ENCODE measurements at places on chromosomes 13 and 19.

DNA sequence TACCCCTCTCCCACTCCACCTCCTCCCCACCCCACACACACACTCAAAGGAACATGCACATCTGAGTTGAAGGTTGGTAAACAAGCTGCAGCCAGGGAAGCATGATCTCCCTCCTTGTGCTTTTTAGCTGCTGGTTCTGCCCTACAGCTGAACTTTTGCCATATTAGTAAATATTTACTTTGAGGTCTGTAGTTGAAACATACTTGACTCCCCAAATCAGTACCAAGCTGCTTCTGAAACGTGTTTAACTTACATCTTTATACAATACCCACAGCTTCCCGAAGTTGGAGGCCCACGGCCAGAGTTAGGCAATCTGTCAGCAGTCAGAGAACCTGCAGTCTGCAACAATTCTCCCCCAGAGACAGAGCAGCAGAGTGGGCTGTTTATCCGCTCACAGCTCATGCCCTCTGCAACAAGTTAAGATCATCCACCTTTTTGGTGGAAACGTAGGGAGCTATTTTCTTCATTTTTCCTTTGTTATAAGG lies 1.5 kb upstream of the PCDH20 start:
- no peak for DNase-seq

DNA sequence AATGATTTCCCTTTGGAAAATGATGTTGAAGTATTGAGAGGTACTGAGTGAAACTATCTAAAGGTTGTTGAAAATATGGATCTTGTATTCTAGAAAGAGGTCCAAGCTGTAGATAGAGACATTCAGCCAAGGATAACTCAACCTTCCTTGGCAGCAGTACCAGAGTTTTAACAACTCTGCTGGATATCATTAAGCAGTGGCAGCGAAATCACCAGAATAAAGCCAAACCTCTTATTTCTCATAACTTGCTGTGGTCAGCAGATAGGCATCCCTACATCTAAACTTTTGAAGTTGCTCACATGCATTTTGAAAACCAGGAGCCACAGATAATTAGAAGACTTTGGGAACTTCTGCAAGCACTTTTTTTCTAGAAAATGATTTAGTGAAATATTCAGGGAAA lies 559.8 kb downstream of the IRS2 start:
- peak; percentile 74 for DNase-seq

DNA sequence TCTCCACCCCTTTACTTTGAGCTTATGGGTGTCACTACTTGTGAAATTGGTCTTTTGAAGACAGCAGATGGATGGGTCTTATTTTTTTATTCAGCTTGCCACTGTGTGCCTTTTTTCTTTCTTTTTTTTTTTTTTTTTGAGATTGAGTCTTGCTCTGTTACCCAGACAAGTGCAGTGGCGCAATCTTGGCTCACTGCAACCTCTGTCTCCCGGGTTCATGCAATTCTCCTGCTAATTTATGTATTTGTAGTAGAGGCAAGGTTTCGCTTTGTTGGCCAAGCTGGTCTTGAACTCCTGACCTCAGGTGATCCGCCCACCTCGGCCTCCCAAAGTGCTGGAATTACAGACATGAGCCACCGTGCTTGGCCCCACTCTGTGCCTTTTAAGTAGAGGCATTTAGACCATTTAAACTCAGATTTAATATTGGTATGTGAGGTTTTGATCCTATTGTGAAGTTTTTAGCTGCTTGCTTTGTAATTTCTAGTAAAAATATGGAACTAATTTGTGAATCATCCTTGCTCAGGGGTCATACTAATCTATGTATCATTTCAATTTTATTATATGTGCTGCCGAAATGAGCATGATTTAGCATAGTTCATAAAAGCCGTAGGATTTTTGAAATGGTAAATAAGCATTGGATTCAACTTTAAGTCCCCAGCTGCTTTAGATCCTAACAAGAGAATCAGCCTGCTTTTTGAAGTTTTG lies 584.5 kb downstream of the SLITRK1 start:
- peak; percentile 41 for DNase-seq

- DNase-seq: peak; percentile 75
Measured at GRCh38 chr13:102651892-102652291, 43.0 kb downstream of the METTL21C start.

- no peak for DNase-seq
Measured at GRCh38 chr13:74324338-74324737, 190.1 kb upstream of the KLF12 start.

DNA sequence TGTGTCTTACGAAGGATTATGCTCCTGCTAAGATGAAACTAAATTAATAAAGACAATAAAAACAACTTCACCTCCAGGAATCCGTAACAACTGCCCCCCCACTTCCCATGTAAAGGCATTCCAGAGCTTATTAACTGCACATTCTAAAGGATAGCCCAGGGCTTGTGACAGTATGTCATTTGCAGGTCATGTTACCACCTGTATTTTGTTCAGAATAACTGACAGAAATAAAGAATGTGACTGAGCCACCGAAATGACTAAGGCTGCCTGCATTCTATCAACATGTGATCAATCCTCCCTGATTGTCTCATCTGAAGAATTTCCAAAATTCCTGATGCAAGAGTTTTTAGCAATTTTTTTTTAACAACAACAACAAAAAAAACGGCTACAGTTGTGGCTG lies 117.2 kb downstream of the MIPEP start:
- DNase-seq: peak; percentile 65

DNA sequence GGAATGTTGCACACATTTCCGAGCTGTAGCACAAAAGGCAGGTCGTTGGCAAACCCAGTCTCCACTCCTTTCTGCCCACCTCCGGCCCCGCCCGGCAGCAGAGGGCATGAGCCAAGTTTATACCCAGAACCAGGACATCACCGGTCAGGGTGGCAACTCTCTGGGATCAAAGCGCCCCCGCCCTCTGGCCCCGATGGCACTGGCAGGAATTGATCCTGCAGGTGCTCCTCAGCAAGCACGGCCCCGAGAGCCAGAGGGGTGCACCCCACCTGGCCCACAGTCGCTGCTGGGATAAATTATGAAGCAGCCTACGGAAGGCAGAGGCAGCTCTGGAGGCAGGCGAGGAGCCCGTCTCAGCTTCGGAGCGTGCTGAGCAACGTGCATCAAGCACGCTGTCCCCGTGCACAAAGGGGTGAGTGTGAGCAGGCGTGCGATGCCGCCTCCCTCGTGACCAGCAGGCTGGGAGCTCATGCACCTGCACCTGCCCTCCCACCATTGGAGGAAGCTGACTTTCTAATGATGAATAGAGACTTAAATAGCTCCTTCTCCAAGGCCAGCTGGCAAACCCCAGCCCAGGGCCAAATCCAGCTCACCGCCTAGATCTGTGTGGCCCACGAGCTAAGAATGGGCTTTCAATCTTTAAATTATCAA lies 25.7 kb downstream of the SHC2 start:
- no peak for DNase-seq

GRCh38 chr19:6730153-6730804 lies 7.1 kb downstream of the GPR108 start:
- no peak for DNase-seq

- no peak for DNase-seq
Measured at GRCh38 chr13:45775401-45775963, 73.4 kb downstream of the CBY2 start.

- DNase-seq: no peak
Measured at GRCh38 chr13:45490068-45490467, 25.3 kb downstream of the COG3 start.

- DNase-seq: no peak
Measured at GRCh38 chr13:49697468-49697867, 6.2 kb upstream of the EBPL start.
